ENCODE measurements at places on chromosomes 6 and 20. TPM values are rescaled to one million over a fixed set of nuclear protein-coding genes. Genes with fewer than 3 reads are reported as not detected.

Gene CST5
- total RNA-seq: not detected

Gene MYT1
- total RNA-seq: 2.4 TPM

Gene SLC16A10
- 0.41 TPM for total RNA-seq

Gene BMP5
- total RNA-seq: not detected

Gene SAMD5
- 2.7 TPM for total RNA-seq

Gene NKAPL
- not detected for total RNA-seq

Gene ZNF133
- 18.1 TPM for total RNA-seq

Gene MACROD2
- total RNA-seq: 0.46 TPM

Gene PRL
- not detected for total RNA-seq

Gene TOX2
- total RNA-seq: 1.2 TPM

Gene PCSK2
- not detected for total RNA-seq

Gene TFAP2A
- 5.2 TPM for total RNA-seq

Gene RFX6
- total RNA-seq: not detected

Gene RSPH9
- total RNA-seq: not detected

Gene PPP1R14C
- 0.60 TPM for total RNA-seq

Gene BFSP1
- 9.7 TPM for total RNA-seq

Gene CDKN1A
- 207 TPM for total RNA-seq

Gene TMEM151B
- total RNA-seq: 1.3 TPM

Gene PHACTR1
- 0.55 TPM for total RNA-seq

Gene PRDM13
- total RNA-seq: not detected

Gene PSMB1
- 675 TPM for total RNA-seq

Gene USP49
- 0.74 TPM for total RNA-seq

Gene EMILIN3
- total RNA-seq: not detected

Gene ASIP
- not detected for total RNA-seq

Gene MEP1A
- total RNA-seq: not detected

Gene GNAS-AS1
- 1.8 TPM for total RNA-seq

Gene RBBP9
- total RNA-seq: 57.2 TPM

Gene DDO
- 3.5 TPM for total RNA-seq

Gene PTPRK
- 41.8 TPM for total RNA-seq
